ENCODE measurements at places on chromosomes 1 and 21.

DNA sequence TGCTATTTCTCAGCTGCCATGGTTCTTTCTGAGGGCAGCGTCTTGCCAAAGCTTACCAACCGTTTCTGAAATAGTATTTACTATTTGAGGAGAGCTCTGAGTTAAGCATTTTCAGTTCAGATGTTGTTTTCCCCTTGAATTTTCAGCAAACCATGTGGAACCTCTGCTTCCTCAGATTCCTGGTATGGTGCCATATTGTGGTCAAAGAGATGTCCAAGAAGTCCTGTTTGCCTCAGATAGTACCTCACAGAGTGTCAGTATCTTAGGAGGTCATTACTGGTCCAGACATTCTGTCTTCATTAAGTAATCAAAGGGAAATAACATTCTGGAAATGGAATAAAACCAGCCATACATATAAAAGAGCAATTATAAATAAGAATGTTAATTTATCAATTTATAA, 36.6 kb downstream of the VANGL2 start:
- DNase-seq = no peak

- DNase-seq = no peak
These were observed 21.6 kb downstream of the LDLRAP1 start for GRCh38 chr1:25564777-25565574.

DNA sequence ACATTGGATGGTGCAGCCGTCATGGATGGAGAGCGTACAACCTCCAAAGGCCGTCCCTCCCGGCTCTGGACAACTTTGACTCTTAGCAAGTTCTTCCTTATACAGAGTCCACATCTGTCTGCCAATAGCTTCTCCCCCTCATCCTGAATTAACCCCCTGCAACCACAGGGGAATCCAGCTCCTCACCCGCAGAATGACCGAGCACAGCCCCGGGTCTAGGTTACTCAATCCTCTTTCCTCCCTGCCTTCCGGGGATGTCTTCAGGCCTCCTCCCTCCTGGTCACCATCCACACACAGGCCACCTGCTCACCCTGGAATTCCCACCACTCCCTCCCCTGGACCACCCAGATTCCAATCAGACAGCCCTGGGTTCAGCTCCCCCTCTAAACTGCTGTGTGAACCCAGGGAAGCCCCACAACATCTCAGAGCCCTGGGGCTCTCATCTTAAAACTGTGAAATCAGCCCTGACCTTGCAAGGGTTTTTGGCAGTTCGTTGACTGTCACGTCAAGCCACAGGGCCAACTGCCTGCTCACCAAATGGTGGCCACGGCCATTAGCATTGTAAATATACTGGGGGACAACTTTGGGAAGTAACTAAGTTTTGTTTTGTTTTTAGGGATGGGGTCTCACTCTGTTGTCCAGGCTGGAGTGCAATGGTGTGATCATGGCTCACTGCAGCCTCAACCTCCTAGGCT, 54.2 kb downstream of the HSPG2 start:
- no peak for DNase-seq

DNA sequence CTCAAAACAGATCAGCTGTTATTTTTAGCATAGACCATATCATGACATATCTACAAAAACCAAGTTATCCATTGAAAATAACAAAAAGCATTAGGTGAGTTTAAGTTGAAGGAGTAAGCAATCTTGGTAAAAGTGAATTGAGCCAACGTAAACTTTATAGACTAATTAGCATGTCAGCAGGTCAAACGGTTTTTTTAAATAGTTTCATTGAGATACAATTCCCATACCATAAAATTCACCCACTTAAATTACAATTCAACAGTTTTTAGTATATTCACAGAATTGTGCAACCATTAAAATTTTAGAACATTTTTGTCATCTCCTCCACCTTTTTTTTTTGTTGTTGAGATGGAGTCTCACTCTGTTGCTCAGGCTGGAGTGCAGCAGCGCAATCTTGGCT, 92.1 kb downstream of the TGFBR3 start:
- DNase-seq = no peak

- DNase-seq = no peak
These were observed 297.2 kb downstream of the TGFB2 start for GRCh38 chr1:218642033-218642948.

Data from brain (organoid and tissue), 16 donors.